HAP-1 (cell line): ENCODE measurements at places on chromosomes 7 and 10.

DNA sequence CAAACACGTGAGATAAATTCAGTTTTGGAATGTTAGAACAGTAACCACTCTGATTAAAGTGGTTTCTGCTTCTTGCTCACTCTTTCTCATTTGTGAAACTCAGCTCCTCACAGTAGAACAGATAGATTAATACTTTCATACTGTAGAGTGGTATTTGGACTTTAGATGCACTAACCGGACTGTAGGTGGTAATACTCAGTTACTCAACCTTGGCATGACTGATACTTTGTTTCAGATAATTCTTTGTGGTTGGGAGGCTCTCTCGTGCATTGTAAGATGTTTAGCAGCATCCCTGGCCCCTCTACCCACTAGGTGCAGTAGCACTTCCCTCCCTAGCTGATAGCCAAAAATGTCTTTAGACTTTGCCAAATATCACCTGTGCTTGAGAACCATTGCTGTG lies 37.6 kb downstream of the MCU start:
- DNase-seq, result no peak

DNA sequence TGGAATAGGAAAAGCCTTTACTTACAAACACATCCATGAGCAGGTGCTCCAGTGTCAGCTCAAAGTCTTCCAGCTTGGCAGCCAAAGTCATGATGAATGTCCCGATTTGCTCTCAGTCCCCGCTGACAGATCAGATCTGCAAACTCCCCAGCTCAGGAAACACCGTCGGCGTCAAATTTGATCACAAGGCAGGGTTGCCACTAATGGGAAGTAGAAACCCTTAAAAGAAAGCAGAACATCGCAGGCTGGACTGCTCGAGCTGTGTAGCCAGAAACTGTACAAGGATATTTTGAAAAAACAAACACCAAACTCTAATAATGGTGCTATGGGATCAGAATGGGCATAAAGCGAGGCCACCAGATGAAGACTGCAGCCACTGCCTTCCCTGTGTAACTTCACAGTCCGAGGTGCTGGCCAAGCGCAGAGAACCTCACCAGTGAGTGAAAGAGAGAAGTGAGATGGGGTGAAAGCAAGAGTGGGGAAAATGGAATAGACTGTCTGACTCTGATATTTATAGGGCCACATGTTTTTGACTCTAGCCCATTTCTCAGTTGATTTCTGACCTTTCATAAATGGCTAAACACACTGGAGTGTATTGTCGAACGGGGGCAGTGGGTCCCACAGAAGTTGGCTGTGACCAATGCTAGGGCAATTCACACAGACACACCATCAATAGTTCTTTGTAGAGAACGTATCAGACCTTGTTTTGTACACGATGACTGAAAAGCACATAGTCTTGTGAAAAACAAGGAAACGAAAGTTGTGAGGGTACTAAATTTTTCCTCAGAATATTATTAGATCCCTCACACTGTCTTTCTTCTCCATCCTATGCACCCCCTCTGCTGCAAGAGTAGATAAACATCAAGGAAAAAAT lies 306.2 kb downstream of the FRMD4A start:
- DNase-seq, result no peak

GRCh38 chr7:111951052-111951451 lies 255.1 kb downstream of the DOCK4 start:
- no peak for DNase-seq

- DNase-seq, result no peak
Observed at GRCh38 chr10:131143425-131144165, 167.9 kb downstream of the TCERG1L start.

GRCh38 chr7:78444267-78444666 lies 645.7 kb downstream of the PHTF2 start:
- DNase-seq, result no peak

DNA sequence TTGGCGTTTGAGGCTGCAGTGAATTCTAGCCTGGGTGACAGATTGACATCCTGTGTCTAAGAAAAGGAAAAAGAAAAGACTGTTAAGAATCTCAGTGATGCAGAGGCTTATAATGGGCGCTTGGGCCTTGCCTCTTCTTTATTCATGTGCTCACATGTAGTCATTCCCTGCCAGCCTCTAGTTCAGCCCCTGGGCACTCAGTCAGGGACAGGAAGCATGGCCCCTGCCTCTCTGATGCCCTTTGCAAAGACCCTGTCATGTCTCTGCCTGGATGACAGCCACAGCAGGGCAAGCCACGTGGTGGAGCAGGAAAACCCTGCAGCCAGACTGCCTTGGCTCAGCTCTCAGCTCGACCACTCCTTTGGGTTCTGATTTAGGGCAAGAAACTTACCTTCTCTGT lies 368.9 kb downstream of the RPS24 start:
- no peak for DNase-seq

DNA sequence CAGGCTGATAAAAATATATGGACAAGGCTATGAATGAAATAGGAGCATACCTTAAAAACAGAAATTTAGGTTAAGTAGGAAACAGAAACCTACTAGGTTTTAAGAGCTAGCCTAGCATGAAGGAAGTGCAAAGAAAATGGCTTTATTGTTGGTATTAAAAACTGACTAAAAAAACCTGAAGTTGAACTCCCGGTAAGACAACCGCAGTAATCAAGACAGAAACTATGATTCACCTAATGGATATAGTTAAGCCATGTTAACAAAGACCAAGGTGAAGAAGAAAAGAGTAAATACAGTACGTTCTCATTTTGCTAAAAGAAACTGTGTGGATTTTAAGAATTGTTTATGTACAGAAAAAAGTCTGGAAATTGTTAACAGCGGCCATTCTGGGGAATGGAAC lies 2.5 kb downstream of the RTKN2 start:
- DNase-seq, result no peak

DNA sequence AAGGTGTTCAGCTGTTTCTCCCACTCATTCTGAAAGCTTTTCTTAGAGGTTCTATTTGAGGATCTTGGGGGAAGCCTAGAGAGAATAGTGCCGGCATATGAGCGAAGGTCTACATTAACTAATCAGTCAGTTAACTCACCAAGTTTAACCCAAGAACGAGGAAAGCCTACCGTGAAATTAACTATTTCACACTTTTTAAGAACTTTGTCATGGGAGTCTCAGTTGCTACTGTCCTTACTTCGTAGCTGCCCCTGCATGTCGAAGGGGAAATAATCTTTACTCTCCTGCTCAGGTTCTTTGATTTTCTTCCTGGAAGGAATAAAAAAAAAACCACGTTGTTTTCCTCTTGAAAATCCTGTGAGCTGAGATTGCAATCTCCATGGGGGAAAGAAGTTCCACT lies 115.1 kb downstream of the FRMD4A start:
- no peak for DNase-seq

GRCh38 chr7:116576350-116577319 lies 51.8 kb downstream of the CAV1 start:
- no peak for DNase-seq

GRCh38 chr10:110676016-110676415 lies 31.9 kb downstream of the RBM20 start:
- no peak for DNase-seq

- no peak for DNase-seq
Observed at GRCh38 chr10:100020142-100020885, 10.6 kb upstream of the DNMBP start.

DNA sequence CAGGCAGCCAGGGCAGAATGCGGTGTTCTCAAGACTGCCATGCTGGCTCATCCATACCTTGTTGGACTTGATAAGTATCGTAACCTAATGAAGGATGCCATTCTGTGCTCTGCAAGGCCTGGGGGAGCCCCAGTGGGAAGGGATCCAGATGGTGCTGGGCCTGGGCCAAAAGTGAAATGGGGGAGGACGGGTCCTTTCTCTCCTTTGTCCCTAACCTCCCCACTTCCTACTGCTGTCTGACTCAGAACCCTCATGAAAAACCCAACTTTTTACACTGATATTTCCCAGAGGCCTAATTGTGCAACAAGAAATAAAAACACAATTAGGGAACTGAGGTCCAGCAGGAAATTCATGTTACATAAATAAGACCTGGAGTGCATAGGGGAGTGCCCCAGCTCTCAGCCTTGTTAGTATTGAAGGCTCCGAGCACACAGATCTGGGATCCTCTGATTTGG lies 193.7 kb upstream of the SVIL start:
- DNase-seq, result no peak

- DNase-seq, result no peak
Observed at GRCh38 chr7:70520611-70521010, 611.3 kb upstream of the GALNT17 start.

DNA sequence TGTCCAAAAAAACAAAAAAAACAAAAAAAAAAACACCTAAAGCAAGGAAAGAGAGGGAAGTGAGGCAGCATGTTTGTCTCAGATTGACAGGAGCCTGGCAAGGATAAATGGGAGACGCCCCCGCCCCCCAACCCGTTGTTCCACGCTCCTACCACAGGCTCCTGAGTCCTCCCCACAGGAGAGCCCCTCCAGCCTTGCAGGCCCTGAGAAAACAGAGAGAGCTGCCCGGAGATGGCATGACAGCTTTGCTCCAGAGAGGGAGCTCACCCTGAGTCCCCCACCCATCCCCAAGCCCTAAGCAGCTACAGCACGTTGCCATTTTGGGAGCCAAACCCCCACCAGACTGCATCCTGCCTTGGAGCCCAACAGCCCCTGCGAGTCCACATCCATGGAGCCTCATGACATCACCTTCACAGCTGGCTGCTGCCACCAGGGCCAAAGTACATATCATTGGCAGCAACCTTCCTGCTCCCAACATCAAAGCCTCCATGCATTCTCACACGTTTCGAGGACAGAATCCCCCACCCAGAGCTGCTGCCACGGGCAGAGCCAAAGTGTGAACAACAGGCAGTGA lies 1283.3 kb downstream of the TYW1 start:
- DNase-seq, result no peak

DNA sequence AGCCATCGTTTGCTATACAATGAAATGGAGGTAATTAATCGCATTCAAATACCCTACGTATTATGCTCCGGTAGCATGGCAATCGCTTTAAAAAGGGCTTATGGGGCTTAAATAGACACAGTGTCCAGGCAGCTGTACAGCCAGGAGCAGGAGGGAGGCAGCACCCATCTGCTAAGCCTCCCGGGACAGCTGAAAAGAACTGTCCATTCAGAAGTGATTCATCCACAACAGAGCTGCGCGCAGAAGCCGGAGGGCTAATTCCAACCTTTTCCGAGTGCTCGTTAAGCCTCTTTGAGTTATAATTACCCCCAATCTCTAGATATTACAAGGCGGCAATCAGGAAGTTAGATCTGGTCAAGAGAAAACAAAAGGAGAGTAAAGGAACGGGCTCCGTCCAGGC lies 58.3 kb downstream of the DPYSL4 start:
- DNase-seq, result peak; percentile 25
